ENCODE measurements at places on chromosomes 5 and 9.
A peak's percentile ranks its signal among the peaks of the same experiment; 100 is the strongest.

GRCh38 chr9:109923471-109923760 lies 143.4 kb downstream of the PALM2AKAP2 start:
- DNase-seq = no peak

GRCh38 chr5:169302491-169303118 lies 1.7 kb upstream of the SLIT3 start:
- peak; percentile 86 for DNase-seq

DNA sequence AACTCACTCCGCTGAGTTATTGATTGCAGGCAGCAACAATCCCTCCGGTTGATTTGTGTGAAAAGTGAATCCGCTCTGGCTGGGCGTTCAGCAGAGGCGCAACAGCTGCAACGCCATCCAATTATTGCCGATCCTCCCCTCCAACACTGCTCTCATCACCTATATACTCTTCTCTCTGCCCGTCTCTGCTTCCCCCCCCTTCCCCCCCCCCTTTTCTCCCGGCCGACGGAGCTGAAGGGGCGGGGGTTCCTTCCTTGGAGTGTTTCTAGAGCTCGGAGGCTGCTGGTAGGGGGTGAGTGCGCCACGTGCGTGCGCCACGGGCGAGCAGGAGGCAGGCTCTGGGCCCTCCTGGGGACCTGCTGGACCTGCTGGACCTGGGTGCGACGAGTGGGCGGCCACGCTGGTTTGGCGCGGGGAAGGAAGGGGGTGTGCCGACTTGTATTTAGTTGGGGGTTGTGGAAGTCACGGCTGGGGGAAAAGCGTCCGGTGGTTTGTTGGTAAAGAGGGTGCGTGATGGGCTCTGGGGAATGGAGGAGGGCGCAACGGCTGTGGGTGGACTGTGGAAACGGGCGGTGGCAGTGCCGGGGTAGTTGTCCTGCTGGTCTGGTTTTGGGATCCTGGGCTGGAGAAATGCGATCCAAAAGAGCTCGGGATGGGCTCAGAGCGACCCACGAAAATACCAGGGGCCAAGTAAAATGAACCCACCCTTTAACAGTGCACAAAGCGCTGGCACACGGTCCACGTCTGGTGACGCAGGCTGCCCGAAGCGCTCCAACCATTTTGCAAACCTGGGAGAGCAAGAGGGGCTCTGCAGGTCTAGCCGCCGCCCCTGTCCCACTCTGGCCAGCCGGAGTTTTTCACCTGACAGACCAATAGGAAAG lies 6.4 kb upstream of the MEF2C start:
- DNase-seq = peak; percentile 62

DNA sequence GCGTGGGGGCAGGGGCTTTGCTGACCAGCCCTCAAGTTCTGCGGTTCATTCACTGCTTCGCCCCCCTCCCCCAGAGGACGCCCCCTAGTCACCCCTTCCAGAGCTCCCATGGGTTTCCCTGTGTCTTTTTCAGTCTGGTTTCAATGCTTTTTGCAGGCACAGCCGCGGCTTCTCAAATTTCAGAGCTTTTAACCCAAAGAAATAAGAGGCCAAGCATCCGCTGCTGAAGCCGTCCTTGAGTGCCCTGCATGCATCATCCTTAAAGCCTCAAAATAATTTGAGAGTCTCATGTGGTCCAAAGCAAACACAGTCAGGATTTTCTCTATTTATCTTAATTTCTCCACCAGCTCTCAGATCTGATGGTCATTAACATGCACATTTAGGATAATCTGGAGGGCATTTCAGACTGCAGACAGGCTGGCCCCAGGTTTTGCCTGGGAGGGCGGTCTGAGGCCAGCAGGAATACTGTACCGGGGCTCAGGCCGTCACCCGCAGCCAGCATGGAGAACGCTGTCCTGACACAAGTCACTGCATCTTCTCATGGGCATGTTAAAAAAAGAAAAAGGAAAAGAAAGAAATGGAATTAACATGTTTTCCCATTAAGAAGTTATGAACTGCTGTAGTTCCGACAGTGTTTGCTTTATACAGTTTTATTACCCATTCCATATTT lies 420.8 kb upstream of the IRX4 start:
- DNase-seq = no peak

Measured in astrocyte of the spinal cord (primary cell).